ENCODE measurements at places on chromosomes 16 and 17.

DNA sequence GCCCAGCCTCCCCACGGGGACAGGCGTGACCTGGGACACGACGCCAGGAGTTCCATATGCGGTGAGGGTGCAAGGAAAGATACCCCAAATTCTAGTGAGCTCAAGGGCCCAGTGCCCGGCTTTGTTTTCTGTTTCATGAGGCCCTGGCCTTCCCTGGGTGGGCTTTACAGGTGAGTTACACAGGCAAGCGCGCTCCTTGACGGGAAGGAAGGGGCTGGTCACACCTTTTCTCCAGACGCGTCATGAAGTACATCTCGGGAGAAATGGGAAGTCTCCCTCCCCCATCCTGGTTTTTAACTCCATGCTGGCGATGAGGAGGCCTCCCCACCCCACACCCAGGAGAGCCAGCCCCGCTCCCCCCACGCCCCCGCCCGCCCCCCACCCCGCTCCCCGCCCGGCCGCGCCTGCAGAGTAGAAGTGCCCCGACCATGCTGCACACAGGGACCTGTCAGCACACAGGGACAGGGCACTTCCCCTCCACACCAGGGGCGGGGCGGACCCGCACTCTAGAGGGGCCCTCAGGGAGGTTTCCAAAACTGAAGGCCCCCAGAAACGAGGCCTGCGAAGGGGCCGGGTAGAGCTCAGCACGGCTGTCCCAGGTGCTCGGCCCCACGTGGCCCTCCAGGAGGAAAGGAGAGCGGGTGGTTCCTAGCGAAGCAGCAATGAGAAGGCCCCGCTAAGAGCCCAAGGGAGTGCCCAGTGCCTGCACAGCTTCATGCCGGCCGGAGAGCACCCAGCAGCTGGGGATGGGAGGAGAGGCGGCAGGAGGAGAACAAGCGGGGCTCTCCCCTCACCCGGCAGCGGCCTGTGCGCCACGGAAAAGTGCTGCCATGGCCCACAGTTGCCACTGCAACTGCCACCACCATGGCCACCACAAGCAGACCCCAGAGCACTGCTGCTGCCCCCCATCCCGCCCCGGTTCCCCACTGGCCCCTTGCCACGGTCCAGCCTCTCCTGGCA, 7.7 kb downstream of the CYB561 start:
- DNase-seq: no peak

DNA sequence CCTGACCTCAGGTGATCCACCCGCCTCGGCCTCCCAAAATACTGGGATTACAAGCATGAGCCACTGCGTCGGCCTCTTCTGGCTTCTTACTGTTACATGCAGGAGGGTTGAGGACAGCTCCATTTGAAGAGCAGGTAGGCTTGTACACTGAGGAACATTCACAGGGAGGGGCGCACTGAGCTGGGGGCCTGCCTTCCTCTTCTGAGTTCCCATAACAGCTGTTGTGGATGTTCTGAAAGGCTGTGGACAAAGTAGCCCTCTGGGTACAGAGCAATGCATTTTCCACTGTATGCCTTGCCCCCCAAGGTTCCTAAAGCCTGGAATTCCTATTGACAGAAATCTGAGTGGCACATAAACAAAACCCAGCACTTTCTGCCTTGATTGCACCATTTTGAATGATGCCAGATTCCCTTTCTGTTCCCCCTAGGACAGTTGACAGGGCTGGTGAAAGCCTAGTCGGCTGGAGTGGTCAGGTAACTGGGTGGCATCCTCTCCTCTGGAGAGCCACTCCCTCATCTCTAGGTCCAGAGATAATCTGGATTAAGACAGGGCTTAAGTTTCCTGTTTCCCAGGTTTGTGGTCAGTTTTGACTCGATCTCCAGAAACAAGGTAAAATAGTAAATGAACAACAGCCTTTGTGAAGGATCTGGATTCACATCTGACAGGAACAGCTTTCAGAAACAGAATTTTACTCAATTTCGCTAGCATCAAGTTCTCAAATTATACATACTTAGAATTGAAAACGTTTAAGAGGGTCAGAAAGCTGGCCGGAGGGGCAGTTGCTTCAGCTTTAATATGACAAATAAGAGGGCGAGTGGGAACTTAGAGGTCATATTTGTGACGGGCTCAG, 1.3 kb upstream of the CDK5R1 start:
- DNase-seq: no peak

DNA sequence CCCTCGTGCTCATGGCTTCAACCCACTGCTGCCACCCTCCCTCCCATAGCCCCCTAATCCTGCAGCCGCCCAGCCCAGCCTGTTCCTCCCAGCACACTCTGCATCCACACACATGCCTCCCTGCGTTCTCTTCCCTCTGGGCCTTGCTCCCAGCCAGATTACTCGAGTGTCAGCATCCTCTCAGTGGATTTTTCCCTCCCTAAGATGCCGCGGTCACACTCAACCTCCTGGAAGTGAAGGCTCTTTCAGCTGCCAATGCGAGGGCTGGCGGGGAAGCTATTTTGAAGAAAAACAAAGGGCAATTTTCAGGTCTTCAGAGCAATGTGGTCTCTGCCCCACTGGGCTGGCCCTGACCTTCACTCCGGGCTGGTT, 23.2 kb upstream of the CACNG5 start:
- DNase-seq: no peak

DNA sequence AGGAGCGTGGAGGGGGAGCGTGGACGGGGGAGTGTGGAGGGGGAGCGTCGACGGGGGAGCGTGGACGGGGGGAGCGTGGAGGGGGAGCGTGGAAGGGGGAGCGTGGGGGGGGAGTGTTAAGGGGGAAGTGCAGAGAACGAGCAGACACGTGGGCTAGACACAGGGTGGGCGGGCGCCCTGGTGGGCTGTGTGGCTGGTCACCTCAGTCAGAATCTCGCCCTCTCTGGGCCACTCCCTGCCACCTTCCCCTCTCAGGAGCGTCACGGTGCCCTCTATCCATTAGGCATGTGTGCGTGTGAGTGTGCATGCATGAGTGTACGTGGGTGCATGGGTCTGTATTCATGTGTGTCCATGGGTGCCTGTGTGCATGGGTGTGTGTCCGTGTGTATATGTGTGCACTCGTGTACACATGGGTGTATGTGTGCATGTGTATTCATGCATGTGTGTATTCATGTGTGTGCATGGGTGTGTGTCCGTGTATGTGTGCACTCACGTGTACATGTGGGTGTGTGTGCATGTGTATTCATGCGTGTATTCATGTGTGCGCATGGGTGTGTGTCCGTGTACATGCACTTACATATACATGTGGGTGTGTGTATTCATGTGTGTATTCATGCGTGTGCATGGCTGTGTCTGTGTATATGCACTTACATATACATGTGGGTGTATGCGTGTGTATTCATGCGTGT, 49.3 kb upstream of the PABPN1L start:
- no peak for DNase-seq

DNA sequence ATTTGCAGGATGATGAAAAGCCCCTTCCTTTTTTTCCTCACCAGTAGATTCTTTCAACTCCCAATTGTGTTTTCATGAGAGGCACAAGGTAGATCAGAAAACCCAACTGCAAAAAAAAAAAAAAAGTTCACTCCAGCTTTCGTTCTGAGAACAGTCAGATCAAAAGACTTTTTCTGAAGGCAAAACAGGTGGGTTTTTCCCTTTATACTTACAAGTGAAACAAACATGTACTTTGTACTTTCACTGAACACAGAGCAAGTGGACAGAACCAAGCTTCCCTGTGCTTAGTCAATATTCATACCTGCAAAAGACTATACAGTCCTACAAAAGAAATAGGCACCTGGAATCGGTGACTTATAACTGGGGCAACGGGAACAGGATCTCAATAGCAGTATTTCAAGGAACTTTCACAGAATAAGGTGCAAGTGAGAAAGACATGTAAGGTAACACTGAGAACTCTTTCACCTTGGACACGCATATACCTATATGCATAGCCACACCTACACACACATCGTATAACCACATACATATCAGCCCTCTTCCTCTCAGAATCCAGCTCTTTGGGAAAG, 54.1 kb downstream of the TOX3 start:
- no peak for DNase-seq

DNA sequence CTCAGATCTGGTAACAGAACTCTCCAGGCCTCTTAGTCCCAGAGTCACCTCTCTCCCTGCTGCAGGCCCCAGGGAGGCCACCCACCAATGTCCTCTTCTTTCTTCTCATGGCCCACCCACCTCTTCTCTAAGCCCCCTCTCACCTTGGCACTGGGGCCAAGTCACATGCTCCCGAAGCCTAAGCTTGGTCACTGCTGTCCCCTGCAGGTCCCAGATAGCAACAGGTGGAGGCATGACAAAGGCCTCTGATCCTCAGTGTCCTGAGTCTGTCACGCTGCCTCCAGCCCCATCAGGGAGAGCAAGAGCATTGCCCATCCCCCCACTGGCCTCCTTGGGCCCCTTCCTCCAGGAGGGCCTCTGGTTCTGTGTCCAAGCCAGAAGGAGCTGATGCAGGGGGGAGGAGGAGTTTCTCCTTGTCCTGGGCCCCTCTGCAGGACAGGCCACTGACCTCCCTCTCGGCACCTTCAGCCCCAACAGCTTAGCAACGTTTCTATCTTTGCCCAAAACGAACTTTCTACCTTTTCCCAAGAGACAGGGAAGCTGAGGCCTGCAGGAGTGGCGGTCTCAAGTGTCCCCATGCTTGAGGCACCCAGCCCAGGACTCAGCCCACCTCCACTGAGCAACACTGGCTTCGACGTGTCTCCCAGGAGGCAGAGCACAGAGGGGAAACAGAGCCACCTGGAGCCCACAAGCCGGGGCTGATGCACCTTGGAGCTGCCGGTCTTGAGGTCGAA, 8.6 kb downstream of the P2RX1 start:
- no peak for DNase-seq

DNA sequence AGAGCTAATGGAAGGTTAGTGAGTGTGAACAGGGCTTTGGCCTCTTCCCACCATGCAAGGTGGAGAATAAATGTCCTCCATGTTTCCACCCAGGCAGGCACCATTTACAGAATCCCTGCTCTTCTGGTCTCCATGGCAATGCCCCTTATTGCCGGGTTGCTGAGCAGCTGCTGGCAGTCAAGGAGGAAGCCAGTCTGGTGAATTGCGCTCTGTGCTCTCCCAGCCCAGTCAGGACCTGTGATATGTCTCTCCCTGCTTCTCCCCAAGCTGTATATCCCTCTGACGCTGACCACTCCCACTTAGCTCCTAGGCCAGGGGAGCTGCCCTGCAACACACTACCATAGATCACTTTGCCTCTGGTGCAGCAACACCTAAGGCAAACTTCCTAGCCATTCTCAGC, 402.1 kb upstream of the ERCC4 start:
- DNase-seq: no peak

All from HL-60 (cell line).